ENCODE measurements at places on chromosomes 3 and 15.

GRCh38 chr3:112127522-112128494 lies 5.2 kb downstream of the GCSAM start:
- DNase-seq, result no peak

DNA sequence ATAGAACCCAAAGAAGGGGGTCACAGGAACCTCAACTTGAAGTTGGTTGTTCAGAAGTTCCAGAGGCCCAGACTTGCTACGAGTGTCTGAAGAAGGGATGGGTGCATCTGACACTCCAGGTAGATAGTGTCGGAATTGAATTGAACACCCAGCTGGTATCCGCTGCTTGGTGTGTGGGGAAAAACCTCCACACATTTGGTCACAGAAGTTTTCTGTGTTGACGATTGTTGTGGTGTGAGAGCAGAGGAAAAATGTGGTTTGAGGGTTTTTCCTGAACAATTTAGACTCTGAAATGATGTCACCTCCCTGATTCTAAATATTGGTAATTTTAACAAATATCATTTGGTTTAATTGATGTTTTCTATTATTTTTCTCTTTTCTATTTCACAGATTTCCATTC lies 218.8 kb upstream of the CTNNB1 start:
- DNase-seq, result no peak

DNA sequence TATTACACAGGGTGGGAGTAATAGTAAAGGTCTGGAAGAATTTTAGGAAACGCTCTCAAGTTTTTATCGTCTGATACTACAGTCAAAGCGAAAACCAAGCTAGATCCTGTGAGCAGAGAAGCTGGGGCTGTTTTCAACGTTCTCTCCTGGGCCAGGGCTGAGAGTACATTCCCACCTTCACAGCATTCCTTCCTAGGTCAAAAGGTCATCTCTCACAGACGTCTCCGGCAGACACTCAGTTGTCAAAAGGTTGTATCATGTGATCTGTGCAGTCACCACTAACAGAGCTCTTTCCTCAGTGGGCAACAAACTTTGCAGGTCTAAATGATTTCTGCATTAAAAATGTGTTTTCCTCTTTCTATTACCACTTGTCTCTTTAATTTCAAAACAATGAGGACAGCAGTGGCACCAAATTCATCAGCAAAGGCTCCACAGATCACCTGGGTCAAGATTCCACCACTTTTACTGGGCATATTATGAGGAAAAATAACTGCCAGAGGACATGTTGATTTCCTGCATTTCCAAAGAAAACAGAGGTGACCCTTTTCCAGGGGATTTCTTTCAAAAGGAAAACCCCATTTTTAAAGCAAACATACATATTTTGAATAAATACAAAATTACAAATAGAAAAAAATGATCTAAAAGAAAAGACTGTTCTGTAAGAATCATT lies 41.9 kb downstream of the MEIS2 start:
- peak; percentile 37 for DNase-seq

- peak; percentile 19 for DNase-seq
Measured at GRCh38 chr15:63506537-63507035, 2.2 kb downstream of the USP3 start.

DNA sequence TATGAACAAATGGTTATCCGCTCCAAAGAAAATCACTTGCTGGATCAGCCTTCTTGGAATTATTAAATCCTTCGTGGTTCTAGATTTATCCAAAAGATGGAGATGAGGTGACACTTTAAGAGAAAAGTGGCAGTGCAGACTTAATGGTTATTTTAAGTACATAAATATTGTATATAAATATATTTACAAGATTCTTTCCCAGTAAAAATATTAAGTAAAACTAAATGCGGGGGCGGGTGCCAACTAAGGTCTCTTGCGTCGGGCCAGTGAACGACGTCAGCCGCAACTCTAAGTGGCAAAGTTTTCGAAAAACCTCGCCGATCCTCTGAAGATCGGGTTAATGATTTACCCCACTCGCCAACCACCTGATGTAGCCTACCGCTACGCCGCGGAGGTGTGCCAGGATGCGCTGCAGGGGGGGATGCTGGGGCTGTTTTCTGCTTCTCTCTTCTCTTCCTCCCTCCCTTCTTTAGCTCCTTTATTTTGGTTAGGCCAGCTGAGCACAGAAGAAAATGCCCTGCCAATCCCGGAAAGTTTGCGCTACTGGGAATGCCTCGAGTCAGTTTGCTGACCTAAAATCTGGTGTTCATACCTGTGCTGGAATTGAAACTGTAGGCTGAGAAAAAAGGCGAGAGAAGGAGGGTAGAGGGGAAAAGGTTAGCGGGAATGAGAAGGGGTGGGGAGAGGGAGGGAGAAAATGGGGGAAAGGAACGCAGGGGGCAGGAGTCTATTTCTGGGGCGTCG lies 7.6 kb upstream of the FOXB1 start:
- no peak for DNase-seq

- no peak for DNase-seq
Measured at GRCh38 chr15:48984811-48985352, 21.2 kb upstream of the SHC4 start.

- no peak for DNase-seq
Measured at GRCh38 chr15:96564546-96564945, 234.0 kb downstream of the NR2F2 start.

- no peak for DNase-seq
Measured at GRCh38 chr3:71026634-71027578, 556.6 kb downstream of the FOXP1 start.

GRCh38 chr3:174094669-174095068 lies 697.1 kb downstream of the NLGN1 start:
- DNase-seq, result no peak

Data from astrocyte (in vitro differentiated cells and primary cell).